GM12878 (cell line): ENCODE measurements at places on chromosomes 13 and 19. TPM values are rescaled to one million over a fixed set of nuclear protein-coding genes. Genes with fewer than 3 reads are reported as not detected.

DNA sequence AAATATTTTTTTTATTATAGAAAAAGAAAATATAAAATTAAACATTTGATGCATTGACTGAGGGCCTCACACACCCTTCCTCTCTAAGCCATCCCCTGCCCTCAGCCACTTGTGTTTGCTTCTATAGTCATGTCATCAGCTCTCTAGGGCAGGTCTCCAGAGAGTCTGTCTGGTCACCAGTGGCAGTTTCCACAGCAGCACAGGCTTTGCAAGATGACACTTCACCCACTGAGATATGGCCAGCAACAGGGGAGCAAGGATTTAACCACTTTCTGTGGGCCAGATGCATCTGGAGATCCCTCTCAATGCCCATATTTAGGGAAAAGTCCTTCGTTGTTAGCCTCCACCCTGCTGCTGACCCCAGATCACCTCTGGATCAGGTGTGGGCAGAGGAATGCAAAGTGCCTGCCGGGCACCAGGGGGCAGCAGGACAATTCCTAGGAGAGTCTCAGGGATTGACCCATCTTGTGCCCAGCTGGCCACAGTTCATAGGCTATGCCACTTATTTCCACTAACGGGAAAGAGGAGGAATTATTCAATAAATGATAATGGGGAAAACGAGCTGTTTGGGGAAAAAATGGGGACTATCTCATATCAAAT lies 4.8 kb downstream of the ABCC4 start:
- no peak overlapping the region for H3K4me3 ChIP-seq
- no peak for DNase-seq
- H3K4me1 ChIP-seq = peaks cover 12% of the 10 kb centered on the region
- peaks cover 7% of the 10 kb centered on the region for H3K36me3 ChIP-seq

- H3K27ac ChIP-seq = no peak overlapping the region
- no peaks in the 10 kb centered on the region for H3K36me3 ChIP-seq
- H3K4me1 ChIP-seq = peaks cover 11% of the 10 kb centered on the region
- no peak for DNase-seq
Observed at GRCh38 chr13:50800091-50800739, 43.3 kb downstream of the DLEU7 start.

DNA sequence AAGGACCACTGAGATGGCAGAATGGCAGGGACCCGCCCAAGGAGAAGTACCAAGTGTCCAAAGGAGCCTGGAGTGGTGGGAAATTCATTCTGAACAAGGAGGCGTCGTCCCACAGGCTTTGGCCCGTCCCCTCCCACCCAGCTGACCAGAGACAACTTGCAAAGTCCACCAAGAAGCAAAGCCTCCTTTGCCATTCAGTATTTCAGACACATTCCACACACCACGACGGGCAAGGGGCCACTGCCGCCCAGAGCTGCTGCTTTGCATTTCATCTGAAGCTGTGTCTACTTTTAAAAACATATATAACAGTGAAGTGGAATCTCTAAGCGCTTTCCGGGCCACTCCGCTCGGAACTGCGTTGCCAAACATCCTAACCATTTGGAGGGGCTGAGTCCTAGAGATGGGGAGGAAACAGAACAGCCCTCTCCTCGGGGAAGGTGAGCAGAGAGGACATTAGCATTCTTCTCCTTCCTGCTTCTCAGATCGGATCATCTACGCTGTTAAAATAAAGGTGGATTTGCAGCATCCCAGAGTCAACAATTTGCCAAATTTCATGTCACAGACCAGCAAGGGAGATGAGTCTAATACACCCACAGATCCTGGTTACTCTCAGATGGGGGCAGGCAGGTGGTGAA lies 89.0 kb upstream of the ZNF507 start:
- no peaks in the 10 kb centered on the region for H3K4me1 ChIP-seq
- H3K4me3 ChIP-seq = no peak overlapping the region
- H3K27ac ChIP-seq = no peak overlapping the region
- no peaks in the 10 kb centered on the region for H3K27me3 ChIP-seq
- DNase-seq = no peak
- H3K36me3 ChIP-seq = no peaks in the 10 kb centered on the region

DNA sequence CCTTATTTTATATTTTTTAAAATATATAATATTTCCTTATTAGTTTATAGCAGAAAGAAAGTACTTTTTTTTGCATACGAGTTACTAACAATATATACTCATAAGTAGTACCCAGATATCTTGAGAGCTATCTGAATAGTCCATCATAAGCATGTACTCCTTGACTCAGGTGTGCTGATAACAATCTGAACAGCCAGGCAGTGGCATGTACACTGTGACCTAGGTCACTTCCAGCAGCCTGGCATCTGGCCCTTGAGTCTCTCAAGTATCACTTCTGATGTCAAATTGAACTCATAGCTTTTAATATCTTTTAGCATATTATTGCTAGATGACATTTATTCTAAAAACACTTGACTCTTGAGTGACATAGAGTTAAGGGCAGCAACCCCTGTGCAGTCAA lies 1576.7 kb downstream of the SLITRK1 start:
- DNase-seq = no peak
- no peaks in the 10 kb centered on the region for H3K27me3 ChIP-seq
- H3K4me3 ChIP-seq = no peak overlapping the region
- H3K27ac ChIP-seq = no peak overlapping the region
- no peaks in the 10 kb centered on the region for H3K4me1 ChIP-seq

GRCh38 chr13:78085434-78086225 lies 167.0 kb upstream of the EDNRB start:
- no peaks in the 10 kb centered on the region for H3K4me1 ChIP-seq
- H3K36me3 ChIP-seq = no peaks in the 10 kb centered on the region
- no peak for DNase-seq
- H3K4me3 ChIP-seq = no peak overlapping the region
- H3K27me3 ChIP-seq = no peaks in the 10 kb centered on the region

DNA sequence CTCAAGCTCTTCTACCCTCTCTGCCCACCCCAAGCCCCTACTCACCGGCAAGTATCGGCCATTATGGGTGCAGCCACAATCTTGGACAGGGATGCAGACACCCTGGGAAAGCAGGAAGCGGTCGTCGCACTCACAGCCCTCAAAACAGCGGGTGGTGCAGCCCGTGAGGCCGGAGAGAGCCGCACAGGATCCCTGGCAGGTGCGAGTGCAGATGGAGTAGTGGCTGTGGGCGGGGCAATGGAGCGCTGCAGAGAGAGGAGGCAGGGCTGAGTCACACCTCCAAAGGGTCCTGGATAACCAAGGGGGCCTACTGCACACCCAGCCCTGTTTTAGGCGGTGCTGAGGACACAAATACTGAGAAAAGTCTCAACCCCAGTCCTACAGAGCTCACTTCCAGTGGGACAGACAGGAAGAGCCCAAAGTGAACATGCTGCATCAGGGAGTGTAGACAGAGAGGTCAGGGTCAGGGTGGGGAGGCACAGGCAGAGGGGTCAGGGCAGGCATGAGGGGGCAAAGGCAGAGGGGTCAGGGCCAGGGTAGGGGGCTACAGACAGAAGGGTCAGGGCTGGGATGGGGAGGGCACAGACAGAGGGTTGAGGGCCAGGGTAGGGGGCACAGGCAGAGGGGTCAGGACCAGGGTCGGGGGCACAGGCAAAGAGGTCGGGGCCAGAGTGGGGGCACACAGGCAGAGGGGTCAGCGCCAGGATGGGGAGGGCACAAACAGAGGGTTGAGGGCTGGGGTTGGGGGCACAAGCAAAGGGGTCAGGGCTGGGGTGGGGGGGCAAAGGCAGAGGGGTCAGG lies 24.2 kb upstream of the FBL start:
- no peaks in the 10 kb centered on the region for H3K4me1 ChIP-seq
- no peaks in the 10 kb centered on the region for H3K36me3 ChIP-seq
- H3K27me3 ChIP-seq = no peaks in the 10 kb centered on the region
- no peak for DNase-seq
- no peak overlapping the region for H3K27ac ChIP-seq
- H3K4me3 ChIP-seq = no peak overlapping the region

DNA sequence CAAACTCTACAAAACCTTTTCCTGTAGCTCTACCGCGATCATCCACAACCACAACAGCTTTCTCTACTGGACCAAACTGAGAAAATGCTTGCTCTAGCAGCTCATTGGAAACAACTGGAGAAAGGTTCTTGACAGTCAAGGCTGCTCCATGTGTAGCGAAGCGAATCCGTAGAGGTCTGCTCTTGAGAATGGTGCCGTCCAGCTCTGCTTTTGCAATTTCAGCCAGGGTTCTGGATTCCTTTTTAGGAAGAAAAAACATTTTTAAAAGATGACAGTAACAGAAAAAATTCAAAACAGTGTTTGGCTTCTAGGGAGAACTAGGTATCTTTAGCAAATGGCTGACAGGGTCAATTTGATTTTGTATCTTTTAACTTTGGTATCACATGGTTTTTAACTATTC lies 10.4 kb downstream of the PSPC1 start:
- peaks cover 3% of the 10 kb centered on the region for H3K4me1 ChIP-seq
- H3K27ac ChIP-seq = no peak overlapping the region
- no peak for DNase-seq
- no peaks in the 10 kb centered on the region for H3K27me3 ChIP-seq

The IGFL1 gene
- total RNA-seq = not detected in 2 replicates

The LRCH1 gene
- 23.3 and 24.0 TPM in 2 replicates for total RNA-seq
